Kidney (tissue), 22 donors: ENCODE measurements at places on chromosomes 1 and 21.

DNA sequence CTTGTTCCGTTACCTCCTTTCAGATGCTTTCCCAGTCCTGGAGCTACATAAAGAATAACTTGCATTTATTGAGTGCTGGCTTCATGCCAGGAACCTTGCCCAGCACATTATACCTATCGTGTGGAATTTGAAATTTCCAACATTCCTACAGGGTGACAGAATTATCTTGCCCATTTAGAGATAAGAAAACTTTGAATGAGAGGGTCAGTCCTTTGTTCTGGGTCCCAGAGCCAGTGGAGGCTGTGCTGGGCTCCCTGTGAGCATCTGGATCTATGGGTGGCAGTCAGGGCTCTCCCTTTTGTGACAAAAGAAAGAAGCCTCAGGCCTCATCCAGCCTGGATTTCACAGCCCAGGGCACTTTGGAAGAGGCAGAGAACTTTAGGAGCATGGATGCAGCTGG is 3.2 kb downstream of the GSTM4 start:
- H3K27me3 ChIP-seq = no peaks in the 10 kb centered on the region
- DNase-seq = no peak
- no peak overlapping the region for H3K4me3 ChIP-seq

GRCh38 chr1:41239988-41240610 is 2.0 kb downstream of the SCMH1 start:
- no peaks in the 10 kb centered on the region for H3K36me3 ChIP-seq
- no peak for DNase-seq
- H3K27me3 ChIP-seq = no peaks in the 10 kb centered on the region
- H3K27ac ChIP-seq = peak overlapping the region; percentile 94
- H3K4me1 ChIP-seq = peaks cover 13% of the 10 kb centered on the region

DNA sequence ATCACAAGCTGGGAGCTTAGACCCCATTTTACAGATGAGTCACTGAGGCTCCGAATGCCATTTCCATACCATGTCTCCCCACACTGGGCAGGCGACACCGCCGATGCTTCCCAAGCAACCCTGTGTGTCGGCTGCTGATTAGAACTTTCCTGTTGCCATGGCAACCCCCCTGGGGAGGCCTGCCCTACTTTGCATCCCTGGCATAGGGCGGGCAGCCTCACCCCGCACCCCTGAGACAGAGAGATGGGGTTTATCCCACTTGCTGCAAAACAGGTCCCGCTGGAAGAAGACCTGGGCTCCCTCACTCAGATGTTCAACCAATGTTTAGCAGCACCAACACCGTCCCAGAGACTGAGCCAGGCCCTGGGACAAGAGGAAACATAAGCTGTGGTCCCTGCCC is 81.5 kb downstream of the CAMK2N1 start:
- no peak for DNase-seq
- H3K36me3 ChIP-seq = no peaks in the 10 kb centered on the region
- H3K27me3 ChIP-seq = no peaks in the 10 kb centered on the region
- H3K27ac ChIP-seq = no peak overlapping the region
- no peaks in the 10 kb centered on the region for H3K4me1 ChIP-seq
- no peak overlapping the region for H3K4me3 ChIP-seq

- H3K27me3 ChIP-seq = no peaks in the 10 kb centered on the region
- H3K4me1 ChIP-seq = no peaks in the 10 kb centered on the region
- no peak for DNase-seq
- no peak overlapping the region for H3K27ac ChIP-seq
These were observed 247.9 kb upstream of the DAB1 start for GRCh38 chr1:57671750-57672149.

DNA sequence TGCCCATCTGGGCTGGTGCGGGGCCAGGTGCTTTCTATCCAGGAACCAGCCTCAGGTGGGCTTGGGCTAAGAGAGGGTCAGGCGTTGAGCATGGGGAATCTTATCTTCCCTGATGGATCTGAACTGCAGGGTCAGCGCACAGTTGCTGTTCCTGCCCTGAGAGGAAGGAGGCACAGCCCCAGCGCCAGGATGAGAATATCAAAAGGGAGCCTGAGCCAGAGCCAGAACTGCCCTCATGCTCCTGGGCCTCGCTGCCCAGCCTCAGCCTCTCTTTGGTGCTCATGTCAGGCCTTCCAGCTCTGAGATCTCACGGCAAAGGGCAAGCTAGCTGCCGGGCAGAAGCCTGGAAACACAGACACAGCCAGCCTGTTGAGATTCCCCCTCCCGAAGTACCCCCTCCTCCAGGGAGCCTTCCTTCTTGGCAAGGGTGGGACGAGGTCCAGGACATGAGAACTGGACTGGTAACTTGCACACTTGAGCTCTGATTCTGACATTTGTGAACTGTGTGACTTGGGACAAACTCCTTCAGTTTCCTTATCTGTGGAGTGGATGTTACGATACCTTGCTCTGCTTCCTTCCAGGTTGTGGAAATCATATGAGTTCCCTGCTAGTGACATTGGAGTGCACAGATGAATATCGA is 1.2 kb upstream of the LAD1 start:
- peaks cover 4% of the 10 kb centered on the region for H3K27me3 ChIP-seq
- DNase-seq = no peak
- H3K4me1 ChIP-seq = no peaks in the 10 kb centered on the region
- H3K36me3 ChIP-seq = no peaks in the 10 kb centered on the region

DNA sequence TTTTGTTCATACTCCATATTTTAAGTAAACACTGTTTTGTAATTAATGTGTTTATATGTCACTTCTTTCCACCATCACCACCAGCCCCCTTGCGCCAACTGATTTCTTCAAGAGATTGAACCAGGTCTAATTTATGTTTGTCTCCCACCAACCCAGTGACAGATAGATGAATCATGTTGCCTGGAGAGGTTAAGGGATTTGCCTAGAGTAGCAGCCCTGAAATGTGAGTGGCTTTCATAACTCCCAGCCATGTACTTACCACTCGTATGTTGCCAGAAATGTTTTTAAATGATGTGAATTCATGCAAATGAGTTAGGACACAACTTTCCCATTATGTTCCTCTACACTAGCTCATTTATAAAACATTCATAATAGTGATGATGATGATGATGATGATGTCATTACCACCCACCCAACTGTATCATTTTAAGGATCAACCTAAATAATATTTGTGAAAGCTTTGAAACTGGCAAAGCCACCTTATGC is 86.9 kb downstream of the LRRC8D start:
- peaks cover 8% of the 10 kb centered on the region for H3K4me1 ChIP-seq
- no peak overlapping the region for H3K4me3 ChIP-seq
- peaks cover 2% of the 10 kb centered on the region for H3K36me3 ChIP-seq
- no peak for DNase-seq
- no peak overlapping the region for H3K27ac ChIP-seq

DNA sequence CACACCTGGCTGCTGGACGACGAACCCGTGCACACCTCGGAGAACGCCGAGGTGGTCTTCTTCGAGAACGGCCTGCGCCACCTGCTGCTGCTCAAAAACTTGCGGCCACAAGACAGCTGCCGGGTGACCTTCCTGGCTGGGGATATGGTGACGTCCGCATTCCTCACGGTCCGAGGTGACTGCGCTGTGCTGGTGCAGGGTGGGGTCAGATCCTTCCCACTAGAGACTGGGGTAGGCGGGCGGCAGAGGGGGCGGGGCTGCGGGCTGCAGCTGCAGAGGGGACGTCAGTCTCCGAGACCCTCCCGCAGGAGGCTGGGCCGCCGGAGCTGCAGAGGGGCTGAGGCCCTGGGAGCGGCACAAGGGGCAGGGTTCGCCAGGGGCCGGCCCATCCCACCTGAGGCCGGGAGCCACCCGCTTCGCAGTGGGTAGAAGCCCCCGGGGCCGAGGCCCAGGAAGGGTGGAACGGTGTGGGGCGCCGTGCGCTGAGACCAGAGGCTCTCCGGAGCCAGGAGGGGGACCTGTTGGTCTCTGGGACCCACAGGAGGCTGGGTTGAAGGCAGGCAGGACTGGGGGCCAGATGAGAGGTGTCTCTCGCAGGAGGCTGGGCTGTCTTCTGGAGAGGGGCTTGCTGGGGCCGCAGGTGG is 90.6 kb downstream of the TRIM11 start:
- H3K27ac ChIP-seq = no peak overlapping the region
- H3K27me3 ChIP-seq = no peaks in the 10 kb centered on the region
- H3K36me3 ChIP-seq = peaks cover 18% of the 10 kb centered on the region
- peak; percentile 59 for DNase-seq
- H3K4me3 ChIP-seq = no peak overlapping the region

- peaks cover 5% of the 10 kb centered on the region for H3K4me1 ChIP-seq
- no peak for DNase-seq
- H3K4me3 ChIP-seq = no peak overlapping the region
- H3K27me3 ChIP-seq = no peaks in the 10 kb centered on the region
- H3K27ac ChIP-seq = no peak overlapping the region
- no peaks in the 10 kb centered on the region for H3K36me3 ChIP-seq
These were observed 60.1 kb upstream of the ECE1 start for GRCh38 chr1:21350202-21350885.

DNA sequence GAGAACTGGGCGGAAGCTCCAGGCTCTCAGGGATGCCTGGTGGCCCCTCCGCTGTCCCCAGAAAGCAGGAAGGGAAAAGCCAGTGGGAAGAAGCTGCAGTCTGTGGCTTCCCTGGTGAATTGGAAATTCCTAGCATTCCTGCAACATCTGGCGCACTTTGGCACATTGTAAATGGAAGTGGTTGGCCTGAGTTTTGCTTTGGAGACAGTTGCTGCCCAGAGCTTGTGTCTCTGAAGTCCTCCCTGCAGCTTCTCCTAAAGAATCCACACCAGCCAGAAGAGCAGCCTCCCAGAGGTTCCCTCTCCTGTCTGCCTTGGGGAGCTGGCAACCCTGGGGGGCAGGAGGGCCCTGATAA is 48.2 kb downstream of the ARHGEF10L start:
- DNase-seq = no peak
- H3K27me3 ChIP-seq = no peaks in the 10 kb centered on the region
- H3K4me1 ChIP-seq = peaks cover 56% of the 10 kb centered on the region
- H3K36me3 ChIP-seq = peaks cover 23% of the 10 kb centered on the region
- peak overlapping the region; percentile 87 for H3K27ac ChIP-seq

DNA sequence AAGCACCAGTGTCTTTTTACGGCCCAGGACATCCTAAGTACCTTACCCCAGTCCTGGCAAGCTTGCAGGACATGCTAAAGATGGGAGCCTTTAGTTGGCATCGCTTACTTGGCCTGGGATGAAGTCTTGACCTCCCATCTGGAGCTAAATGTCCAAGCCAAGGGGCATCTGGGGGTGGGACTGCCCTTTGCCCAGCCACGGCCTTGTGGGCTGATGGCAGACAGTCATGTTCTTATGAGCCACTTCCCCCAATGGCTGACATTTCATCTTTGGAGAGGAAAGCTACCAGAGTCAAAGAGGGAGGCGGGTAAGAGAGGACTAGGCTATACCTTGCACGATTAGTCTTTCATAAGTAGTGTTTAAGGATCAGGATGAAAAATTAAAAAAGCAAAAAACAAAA is 32.2 kb downstream of the OPTC start:
- DNase-seq = no peak
- H3K27me3 ChIP-seq = no peaks in the 10 kb centered on the region
- H3K4me1 ChIP-seq = no peaks in the 10 kb centered on the region
- no peaks in the 10 kb centered on the region for H3K36me3 ChIP-seq

GRCh38 chr1:39827201-39827600 is 38.5 kb upstream of the BMP8B start:
- DNase-seq = no peak
- H3K4me1 ChIP-seq = no peaks in the 10 kb centered on the region
- H3K4me3 ChIP-seq = no peak overlapping the region
- H3K27me3 ChIP-seq = no peaks in the 10 kb centered on the region
- no peaks in the 10 kb centered on the region for H3K36me3 ChIP-seq

DNA sequence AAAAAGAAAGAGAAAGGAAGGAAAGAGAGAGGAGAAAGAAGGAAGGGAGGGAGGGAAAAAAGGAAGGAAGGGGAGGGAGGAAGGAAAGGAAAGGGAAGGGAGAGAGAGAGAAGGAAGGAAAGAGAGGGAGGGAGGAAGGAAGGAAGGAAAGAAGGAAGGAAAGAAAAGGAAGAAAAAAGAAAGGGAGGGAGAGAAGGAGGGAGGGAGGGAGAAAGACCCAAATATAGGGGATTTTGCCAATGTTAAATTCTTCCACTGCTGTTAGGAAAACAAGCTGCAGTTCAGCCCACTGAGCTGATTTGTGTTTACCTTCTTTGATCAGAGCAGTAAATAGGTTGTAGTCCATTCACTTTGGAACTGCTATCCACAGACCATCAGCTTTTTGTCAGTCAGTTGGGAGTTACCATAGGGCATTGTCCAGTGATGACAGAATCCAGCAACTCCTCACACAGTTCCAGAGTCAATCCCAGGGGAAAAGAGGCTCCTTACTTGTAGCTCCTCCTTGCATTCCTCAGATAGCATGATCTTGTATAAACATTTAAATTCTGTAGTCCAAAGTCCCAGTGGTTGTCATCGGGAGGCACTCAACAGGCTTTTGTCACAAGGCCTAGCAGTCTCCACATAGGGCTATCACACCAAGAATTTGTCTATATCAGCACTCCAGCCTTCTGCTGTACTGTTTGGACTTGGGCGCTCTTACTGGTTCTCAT is 13.5 kb upstream of the PPP1R8 start:
- peak; percentile 24 for DNase-seq
- peaks cover 17% of the 10 kb centered on the region for H3K36me3 ChIP-seq
- H3K27ac ChIP-seq = peak overlapping the region; percentile 78
- no peaks in the 10 kb centered on the region for H3K27me3 ChIP-seq
- H3K4me1 ChIP-seq = peaks cover 5% of the 10 kb centered on the region
- no peak overlapping the region for H3K4me3 ChIP-seq

GRCh38 chr1:61898658-61899057 is 156.4 kb downstream of the PATJ start:
- H3K4me3 ChIP-seq = no peak overlapping the region
- no peaks in the 10 kb centered on the region for H3K27me3 ChIP-seq

- H3K4me3 ChIP-seq = no peak overlapping the region
- peaks cover 2% of the 10 kb centered on the region for H3K4me1 ChIP-seq
- DNase-seq = no peak
- H3K27ac ChIP-seq = no peak overlapping the region
These were observed 143.6 kb downstream of the SPATA46 start for GRCh38 chr1:162233066-162233465.

DNA sequence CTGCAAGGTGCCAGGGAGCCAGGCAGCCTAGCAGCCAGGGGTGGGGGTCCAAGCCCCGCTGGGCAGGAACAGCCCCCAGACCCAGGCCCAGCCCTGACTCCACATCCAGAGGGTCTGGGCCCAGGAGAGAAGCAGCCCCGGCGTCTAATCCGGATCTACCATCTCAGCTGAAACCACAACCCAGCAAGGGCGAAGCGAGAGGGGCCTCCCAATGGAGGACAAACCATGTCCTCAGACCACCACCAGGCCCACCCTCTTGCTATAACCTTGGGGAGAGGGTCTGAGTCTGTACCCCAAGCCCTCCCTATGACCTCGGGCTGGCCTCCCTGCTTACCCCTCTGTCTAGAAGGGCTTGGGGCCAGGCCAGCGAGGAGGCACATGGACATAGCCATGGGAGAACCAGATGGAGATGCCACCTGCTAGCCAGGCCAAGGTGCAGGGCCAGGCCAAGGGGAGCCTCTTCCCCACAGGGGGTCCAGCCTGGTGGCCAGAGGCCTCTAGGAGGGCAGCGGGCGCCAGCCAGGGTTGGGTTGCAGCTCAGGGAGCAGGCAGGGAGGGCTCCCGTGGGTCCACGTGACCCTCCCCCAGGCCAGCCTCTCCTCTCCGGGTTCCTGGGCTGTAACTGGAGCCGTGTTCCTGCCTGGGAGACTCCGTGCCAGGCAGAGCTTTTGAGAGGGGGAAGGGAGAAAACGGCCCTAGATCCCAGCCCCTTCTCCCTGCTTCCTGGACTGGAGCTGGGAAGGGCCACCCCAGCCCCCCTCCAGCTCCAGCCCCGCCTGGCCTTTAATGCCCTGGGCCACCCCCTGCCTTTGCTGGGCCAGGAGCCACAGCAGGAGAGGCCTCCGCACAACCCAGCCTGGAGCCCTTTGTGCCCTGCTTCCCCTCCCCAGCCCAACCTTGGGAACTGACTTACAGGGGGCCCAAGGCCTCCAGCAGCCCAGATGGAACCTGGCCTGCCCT is 2.5 kb downstream of the WNT9A start:
- H3K4me3 ChIP-seq = no peak overlapping the region
- H3K27ac ChIP-seq = no peak overlapping the region
- no peaks in the 10 kb centered on the region for H3K27me3 ChIP-seq
